ENCODE measurements at places on chromosomes 1 and 21.

DNA sequence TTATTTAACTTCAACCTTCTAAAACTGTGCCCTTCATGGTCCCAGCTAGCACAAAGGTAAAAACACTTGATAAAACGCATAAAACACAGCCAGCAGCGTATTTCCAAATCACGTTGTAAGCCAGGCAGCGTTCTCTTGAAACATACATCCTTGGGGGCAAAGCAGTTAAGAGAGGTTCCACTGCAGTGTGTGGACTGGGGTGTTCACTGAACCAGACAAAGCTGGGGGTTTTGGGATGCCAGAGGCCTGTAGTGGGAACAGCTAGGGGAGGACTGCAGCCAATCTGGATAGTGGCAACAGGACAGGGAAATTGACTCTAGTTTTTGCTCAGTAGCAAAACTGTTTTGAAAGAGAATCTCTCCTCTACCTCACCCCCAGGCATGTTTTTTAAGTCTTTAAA lies 21.5 kb upstream of the ATP5PO start:
- no peak for DNase-seq

DNA sequence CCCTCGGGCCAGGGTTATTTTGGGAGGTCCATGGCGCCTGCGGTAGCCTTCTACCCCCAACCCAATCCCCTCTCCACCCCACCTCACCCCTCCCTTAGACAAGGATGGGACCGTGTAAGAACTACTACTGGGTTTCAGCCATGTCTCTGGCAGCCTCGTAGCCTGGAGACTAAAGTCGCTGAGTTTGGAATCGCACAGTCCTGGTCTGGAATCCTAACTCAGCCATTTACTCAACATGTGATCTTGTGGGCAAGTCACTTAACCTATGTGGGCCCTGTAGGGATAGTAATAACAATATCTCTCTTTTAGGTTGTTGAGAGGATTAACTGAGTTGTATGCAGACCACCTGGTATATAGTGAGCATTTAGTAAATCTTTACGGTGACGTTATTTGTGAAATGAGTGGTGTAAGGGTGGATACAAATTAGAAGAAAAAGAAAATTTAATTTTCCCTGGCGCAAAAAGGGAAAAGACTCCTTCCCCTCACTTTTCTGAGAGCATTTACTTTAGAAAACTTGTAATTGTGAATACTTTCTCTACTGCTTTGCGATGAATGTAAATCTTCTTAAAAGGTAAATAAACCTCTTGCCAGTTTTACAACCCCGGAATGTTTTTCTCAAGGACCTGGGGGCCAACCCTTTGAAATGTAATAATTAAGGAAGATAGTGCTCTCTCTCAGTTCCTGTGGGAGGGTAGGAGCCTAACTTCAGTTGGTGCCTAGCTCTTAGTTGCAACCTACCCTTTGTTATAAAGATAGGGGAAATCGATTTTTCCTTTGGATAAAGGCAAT lies 615 bp upstream of the MRPS15 start:
- peak; percentile 44 for DNase-seq

DNA sequence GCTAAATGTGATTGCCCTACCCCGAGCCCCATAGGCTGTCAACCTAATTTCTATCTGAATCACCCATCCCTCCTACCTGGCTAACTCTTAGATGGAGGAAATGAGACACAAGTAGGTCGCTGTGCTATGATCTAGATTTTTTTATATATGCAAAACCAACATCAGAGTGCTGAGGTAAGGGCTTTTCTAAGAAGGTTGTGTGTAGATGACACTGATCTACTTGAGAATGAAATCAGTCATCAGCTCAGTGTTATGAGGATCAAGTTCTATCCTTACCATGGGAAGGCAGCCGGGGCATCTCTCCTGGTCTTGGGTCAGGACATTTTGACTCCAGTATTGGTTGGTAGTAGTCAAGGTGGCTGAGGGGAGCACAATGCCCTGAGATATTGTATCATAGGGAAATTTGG lies 23.6 kb downstream of the SLAMF1 start:
- peak; percentile 89 for DNase-seq

- DNase-seq = no peak
These were observed 116.8 kb downstream of the RABGAP1L start for GRCh38 chr1:174276087-174276486.

Data from activated CD4-positive, alpha-beta T cell treated with anti-CD3 and anti-CD28 coated beads, Interleukin-2, Interleukin-4, amounts not matched to agents 100 ng/mL and 50 ng/mL, durations not matched to agents 16 hours and 8 hours (primary cell).